ENCODE measurements at places on chromosomes 3 and 15.

DNA sequence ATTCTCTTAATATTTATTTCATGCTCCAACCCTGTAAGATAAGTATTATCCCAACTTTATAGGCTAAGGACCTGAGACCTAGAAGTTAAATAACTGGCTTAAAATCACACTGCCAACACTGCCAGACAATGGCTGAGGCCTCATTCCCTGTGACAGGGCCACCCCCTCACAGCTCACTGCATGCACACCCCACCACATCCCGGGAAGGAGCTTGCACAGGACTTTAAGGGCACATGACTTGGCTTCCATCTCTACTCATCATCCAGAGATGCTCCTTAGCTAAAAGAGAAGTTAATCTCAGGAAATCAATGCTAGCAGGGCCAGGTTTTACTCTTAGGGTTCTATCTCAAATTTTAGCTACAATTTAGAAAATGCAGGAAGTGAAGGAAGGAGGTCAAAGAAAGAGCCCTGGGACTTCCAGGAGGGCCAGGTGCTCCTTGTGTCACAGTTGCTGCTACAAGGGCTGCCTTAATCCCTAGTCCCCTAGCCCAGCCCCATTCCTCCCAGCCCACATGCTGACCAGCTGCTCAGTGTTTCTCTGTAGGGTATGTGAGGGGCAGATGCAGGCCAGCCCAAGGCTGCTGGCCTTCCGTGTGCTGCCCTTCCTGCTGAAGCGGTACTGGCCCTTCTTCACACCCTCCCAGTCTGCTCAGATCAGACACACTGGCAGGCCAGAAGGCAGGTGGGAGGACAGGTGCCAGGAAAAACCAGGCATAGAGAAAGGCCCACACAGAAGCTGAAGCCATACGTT, 53.5 kb downstream of the WWTR1 start:
- DNase-seq = no peak

- peak; percentile 78 for DNase-seq
Observed at GRCh38 chr3:52128118-52128683, 26.0 kb downstream of the POC1A start.

DNA sequence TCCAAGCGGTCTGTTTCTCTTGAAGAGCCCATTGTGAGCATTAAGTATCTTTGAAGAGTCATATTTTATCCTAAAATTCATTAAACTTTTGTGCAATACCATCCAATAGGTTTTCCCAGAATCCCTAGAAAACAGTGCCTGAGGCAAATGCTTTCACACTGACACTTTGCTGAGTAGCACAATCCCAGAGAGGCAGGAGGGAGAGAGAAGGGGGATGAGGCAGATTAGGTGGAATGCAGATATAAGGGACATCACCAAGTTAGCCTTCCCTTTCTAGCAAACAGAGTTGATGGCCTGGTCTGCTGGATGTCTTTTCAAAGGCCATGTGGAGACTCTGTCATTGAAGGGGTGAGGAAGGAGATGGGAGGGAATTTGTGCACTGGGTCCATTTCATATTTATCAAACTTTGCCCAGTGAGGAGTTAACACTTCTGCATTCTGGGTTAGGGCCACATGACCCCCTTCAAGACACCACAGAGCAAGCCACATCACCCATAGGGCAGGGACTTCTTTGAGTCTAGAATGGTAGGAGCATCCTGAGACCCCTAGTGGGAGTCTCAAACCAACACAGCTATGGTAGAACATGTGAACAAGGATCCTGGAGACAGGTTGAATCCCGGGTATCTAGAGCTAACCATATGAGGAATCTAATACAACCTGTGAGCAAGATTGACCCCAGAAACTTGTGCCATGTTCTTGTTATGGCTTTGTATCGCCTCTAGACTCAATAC, 32.0 kb upstream of the SEMA6D start:
- no peak for DNase-seq

- no peak for DNase-seq
Observed at GRCh38 chr15:60374209-60374608, 23.6 kb downstream of the ANXA2 start.

- no peak for DNase-seq
Observed at GRCh38 chr3:127690106-127690505, 17.4 kb downstream of the ABTB1 start.

DNA sequence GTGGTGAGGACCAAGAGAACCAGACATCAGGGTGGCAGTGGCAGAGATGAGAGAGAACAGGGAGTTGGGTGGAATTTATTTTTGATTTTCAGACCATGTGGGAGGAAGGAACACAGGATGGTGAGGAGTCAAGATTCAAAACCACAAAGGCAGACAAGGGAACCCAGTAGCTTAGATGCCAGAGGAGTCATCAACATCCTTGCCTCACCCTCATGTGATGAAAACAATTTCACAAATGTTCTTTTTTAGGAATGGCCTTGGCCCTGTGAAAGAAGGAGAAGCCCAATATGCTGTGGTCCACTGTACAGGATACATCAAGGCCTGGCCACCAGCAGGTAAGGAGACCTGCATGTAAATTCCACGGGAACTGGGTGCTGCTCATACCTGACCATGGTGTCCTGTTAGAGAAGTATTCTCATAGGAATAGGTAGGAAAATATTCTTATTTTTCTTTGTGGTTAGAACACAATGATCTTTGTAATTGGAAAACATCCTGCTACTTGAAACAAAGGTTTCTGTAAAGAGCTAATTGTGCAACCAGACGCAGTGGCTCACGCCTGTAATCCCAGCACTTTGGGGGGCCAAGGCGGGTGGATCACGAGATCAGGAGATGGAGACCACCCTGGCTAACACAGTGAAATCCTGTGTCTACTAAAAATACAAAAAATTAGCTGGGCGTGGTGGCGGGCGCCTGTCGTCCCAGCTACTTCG, 110.0 kb downstream of the ARNT2 start:
- DNase-seq = no peak

- DNase-seq = no peak
Observed at GRCh38 chr3:184583578-184584451, 22.2 kb downstream of the EPHB3 start.

DNA sequence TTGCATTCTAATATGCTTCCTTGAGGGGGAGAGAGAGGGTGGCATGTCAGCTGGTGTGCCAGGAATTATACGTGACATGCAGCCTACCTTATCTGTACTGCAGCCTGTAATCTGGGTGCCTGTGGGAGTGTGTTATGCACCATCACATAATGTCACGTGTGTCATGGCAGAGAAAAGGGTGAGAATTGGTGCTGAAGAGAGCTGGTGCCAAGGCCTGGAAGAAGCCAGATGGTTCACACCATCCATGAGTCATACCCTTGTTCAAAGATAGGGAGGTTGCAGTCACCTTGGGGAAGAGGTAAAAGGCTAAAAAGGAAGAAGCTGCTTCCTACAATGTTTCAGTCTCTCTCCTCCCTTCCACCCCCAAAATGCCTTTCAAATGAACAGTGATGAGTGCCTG, 5.3 kb downstream of the BRPF1 start:
- DNase-seq = no peak

- no peak for DNase-seq
Observed at GRCh38 chr3:133457025-133457424, 57.2 kb downstream of the BFSP2 start.
